ENCODE measurements at places on chromosomes 5 and 9.

- no peak for DNase-seq
Measured at GRCh38 chr5:96431376-96432187, 1.5 kb downstream of the PCSK1 start.

DNA sequence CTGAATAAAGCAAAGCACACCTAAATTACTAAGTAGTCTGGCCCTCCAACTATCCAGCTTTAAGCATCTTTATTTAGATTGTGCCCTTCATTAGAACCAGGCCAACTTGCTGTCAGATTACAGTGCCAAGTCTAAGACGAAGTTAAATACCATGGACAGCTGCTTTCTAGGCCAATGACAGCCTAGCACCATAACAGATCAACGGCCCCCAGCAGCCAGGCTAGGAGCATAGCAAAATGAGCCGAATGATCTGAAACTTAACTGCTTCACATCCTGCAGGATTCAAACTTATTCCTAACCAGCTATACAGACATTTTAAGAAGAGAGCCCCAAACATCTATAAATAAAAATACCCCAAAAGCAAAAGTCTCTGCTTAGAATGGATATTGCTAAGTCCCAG, 6.8 kb downstream of the SLC24A2 start:
- no peak for DNase-seq

DNA sequence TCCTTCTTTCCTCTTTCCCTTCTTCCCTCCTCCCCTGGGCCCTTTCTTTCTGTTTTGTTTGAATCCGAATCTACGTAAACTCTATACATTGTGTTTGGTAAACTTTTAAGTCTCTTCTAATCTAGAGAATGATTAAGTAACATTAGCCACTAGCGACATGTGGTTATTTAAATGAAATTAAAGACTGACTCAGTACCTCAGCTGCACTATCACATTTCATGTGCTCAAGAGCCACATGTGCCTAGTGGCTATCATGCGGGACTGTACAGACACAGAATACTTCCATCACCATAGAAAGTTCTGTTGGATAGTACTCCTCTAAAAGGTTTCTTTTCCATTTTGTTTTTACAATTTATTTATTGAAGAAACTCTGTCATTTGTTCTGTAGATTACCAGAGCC, 29.0 kb downstream of the DCTN4 start:
- no peak for DNase-seq

- no peak for DNase-seq
Measured at GRCh38 chr9:35791297-35791921, at the start of gene NPR2. Gene NPR2, plus strand, starts transcription at chr9:35791591. Its CDS starts 818 bp downstream, at chr9:35792409.

DNA sequence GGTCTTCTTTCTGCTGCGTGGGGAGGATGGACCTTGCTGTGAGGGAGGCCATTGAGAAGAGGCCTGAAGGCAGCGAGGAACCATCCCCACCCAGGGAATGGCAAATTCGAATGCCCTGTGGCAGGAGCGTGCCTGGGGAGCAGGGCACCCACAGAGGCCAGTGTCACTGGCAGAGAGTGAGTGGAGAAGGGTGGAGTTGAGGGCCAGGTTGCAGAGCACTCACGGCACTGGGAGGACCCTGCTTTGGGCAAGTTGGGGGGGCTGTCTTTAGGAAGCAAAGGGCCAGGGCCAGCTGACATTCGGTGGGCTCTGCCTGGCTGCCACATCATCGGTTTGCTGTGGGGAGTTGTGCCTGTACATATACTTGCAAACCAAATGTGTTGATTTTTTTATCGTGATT, 47.2 kb downstream of the SYK start:
- DNase-seq = no peak

DNA sequence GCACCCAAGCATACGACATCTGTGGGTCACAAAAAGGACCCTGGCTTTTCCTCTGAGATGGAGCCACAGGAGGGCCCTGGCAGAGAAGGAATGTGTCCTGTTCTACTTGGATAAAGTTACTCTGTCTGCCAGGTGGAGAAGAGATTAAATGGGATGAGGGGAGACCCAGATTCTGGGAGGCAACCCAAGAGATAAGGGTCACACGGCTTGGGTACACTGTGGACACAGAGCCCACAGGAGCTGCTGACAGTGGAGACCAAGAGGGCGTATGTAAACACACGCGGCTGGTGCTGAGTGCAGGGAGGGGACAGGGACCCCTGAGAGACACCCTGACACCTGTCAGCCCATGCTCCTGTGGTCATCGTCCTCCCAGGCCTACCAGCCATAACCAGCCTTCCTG, 6.2 kb downstream of the CDK20 start:
- no peak for DNase-seq

GRCh38 chr5:177313561-177314259, 2.0 kb upstream of the MXD3 start:
- DNase-seq = no peak

DNA sequence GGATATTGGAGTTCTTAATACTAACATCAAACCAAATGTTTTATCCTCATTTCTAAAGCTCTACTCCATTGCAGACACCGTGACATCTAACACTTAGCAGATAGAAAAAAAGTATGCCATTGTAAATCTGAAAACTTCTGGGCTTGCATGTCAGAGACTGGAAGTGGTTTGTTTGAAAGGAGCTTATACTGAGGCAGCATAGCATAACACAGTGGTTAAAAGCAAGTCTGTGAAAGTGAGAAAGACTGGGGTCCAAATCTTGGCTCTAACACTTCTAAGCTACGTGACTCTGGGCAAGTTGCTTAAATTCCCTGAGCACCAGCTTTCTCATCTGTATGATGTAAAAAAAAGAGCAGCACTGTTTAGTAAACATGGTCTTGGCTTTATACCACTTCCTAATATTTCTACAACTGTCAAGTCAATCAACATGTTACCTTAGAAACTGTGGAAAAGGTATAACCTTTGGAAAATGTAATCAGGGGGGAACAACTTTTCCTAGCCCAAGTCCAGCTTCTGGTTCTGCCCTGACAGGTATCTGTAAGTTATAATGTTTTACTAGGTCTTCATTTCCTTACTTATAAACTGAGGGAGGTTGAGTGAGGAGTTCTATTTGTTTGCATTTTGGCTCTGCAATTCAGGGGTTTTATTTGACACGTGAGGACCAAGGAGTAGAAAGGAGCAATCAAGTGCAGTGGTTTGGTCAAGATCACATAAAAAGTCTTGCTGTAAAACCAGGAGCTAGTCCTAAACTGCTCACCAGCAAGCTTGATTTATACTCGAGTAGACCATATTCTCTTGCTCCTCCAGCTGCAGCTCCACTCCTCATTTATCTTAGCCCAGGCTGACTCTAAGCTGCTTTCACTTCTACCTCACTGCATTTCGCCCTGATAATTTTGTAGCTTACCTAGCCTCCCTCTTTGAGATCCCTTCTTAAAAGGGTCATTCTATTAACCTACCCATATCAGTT, 541.0 kb downstream of the RAB3C start:
- no peak for DNase-seq

DNA sequence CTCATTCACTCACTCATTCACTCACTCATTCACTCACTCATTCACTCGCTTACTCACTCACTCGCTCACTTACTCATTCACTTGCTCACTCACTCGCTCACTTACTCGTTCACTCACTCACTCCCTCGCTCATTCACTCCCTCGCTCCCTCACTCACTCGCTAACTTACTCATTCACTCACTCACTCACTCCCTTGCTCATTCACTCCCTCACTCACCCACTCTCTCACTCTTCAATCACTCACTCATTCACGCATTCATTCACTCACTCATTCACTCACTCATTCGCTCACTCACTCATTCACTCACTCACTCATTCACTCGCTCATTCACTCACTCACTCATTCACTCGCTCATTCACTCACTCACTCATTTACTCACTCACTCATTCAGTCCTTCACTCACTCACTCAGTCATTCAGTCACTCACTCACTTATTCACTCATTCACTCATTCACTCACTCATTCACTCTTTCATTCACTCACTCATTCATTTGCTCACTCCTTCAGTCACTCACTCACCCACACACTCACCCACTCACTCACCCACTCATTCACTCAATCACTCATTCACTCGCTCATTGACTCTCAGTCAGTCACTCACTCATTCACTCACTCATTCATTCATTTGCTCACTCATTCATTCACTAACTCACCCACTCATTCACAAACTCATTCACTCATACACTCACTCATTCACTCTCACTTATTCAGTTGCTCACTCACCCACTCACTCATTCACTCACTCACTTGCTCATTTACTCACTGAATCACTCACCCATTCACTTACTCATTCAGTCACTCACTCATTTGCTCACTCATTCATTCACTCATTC, 36.0 kb upstream of the NOTCH1 start:
- no peak for DNase-seq

- DNase-seq = no peak
Measured at GRCh38 chr5:100900142-100900795, 2.8 kb downstream of the ST8SIA4 start.

DNA sequence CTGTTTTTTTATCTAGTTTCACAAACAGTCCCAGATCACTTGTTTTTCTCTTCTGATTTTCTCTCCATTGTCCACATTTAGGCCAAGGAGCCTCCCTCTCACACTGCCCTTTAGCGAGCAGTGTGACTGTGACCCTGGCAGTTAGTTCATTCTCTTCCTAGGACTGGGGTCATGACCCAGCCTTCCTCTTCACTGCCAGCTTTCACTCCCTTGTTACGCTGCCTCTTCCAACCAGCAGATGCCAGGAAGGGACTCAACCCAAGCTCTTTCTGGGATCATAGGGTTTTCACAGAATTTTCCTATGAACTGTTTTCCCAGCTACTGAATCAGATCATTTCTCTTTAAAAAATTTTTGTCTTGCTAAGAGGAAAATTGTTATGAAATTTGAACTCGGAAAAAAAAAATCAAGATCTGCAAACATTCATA, 70.9 kb downstream of the LMNB1 start:
- DNase-seq = no peak

GRCh38 chr9:113349445-113350094, at the start of gene BSPRY:
Gene BSPRY, plus strand, starts transcription at chr9:113349541. Its CDS starts 39 bp downstream, at chr9:113349580.
- DNase-seq = no peak

- DNase-seq = no peak
Measured at GRCh38 chr9:38343552-38343951, 49.0 kb upstream of the ALDH1B1 start.

GRCh38 chr5:88594441-88594840, 288.5 kb downstream of the MEF2C start:
- DNase-seq = no peak

DNA sequence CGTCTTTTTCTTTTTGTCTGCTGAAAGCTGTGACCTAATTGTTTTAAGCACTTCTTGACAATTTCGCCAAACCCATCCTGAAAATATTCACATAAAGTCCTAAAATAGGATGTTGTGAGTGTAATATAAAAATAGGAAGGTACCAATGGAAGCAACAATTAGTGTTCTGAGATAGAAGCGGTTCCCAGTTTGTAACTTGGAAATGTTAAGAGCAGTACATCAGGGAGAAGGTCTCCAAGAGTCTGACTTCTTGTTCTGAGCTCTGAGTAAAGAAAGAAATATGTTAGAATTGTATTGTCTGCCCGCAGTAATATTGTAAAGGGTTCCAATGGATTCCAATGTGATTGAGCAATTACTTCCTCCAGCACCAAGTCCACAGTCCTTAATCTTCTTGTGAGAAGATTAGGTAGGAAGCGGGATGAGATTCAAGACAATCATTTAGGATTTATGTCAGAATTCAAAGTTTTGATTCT, 3.9 kb downstream of the VCAN start:
- peak; percentile 85 for DNase-seq

GRCh38 chr9:25845867-25846266, 167.6 kb upstream of the TUSC1 start:
- no peak for DNase-seq

DNA sequence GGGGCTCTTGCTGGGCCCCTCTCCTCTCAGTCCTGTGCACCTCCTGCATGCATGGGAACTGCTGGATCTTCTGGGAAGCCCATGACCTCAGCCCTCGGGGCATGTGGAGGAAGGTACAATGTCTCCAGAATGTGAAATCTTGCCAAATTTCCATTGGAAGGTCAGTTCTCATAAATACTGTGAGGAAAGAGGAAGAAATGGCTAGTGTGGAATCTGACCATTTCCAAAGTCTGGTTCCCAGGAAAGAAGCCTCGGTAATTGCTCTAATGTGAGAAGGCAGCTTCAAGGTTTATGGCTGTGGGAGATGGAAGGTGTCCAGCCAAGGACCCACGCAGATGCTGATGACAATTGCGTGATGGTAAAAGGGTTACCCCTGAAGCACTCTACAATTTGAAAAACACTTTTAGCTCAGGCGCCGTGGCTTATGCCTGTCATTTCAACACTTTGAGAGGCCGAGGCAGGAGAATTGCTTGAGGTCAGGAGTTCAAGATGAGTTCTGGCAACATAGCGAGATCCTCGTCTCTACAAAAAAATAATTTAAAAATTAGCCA, 8.1 kb upstream of the IL17B start:
- no peak for DNase-seq

- DNase-seq = peak; percentile 0
Measured at GRCh38 chr5:23332650-23333251, 174.7 kb upstream of the PRDM9 start.

DNA sequence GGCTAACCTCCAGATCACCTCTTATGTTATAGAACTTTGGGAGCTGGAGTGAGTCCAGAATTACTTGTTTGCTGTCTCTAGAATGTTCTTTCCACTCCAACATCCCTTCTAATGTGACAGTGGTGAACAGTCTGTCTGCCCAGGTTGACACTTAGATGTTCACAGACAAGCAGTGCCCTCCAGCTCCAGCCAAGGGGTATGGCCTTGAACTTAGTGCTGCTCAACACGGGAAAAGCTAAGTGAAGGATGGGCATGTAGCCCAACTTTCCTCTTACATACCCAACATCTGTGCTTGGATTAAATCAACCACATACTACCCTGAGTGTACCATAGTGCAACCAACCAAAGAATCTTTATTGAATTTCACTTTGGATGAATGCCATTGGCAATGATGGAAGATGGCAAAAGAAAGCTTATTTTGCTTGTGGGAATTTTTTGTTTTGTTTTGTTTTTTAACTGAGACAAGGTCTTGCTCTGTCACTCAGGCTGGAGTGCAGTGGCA, 201.2 kb downstream of the NXNL2 start:
- no peak for DNase-seq

- DNase-seq = no peak
Measured at GRCh38 chr5:157670662-157671591, at the start of gene C5orf52. Gene C5orf52, plus strand, starts transcription at chr5:157671533. Its CDS starts 82 bp downstream, at chr5:157671615.

DNA sequence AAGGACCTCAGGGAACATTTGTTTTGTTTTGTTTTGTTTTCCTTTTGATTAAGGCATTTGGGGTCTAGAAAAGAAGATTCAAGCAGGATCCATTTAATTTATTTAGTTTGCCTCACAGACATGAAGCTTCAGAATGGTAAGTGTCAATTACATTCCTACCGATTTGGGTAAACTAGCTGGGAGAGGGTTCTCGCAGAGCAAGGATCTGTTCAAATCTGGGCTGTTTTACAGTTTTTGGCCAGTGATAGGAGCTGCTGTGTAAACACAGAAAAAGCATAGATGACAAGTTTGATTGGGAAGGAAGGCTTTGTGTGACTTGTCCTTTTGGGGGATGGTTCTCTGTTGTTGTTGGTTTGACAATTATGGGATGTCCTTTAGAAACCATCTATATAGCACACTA, 470.3 kb upstream of the WWC1 start:
- DNase-seq = no peak

GRCh38 chr5:149313151-149313841, 32.0 kb upstream of the GRPEL2 start:
- no peak for DNase-seq

GRCh38 chr5:68898951-68899471, 194.8 kb upstream of the SLC30A5 start:
- DNase-seq = peak; percentile 63
